ENCODE measurements at places on chromosomes 6 and 20.

- DNase-seq, result no peak
These were observed 16.8 kb upstream of the DCBLD1 start for GRCh38 chr6:117465691-117466090.

GRCh38 chr6:152503546-152503945, 133.6 kb downstream of the SYNE1 start:
- DNase-seq, result no peak

- no peak for DNase-seq
These were observed 17.4 kb downstream of the PLEKHG1 start for GRCh38 chr6:150617062-150617461.

DNA sequence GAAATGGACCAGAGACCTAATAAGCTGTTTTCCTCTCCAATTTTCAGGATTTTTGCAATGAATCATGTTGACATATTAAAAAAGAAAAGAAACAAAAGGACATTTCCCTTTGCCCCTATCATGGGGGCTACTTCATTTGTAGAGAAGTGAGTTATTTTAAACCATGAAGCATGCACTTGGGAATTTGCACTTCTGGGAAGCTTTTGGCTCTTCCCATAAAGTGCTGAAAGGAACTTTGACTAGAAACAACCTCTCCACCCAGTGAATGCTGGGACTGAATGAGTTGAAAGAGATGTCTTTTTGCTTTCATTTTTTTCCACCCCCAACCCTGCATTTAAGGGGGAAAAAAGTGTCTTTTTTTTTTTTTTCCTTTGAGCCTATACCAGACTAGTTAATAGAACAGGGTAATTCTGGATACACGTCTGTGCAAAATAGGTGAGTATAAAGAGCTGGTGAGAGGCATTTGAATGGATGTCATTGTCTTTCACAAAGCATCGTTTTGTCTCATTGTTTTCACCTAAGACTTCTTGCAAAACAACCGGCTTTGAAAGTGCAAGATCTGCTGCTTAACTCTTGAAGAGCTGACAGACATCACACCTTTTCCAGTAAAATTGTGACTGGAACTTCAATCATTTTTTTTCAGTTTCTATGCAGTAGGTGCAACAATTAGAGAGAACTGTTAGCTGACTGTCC, 138.7 kb upstream of the BACH2 start:
- DNase-seq, result no peak

DNA sequence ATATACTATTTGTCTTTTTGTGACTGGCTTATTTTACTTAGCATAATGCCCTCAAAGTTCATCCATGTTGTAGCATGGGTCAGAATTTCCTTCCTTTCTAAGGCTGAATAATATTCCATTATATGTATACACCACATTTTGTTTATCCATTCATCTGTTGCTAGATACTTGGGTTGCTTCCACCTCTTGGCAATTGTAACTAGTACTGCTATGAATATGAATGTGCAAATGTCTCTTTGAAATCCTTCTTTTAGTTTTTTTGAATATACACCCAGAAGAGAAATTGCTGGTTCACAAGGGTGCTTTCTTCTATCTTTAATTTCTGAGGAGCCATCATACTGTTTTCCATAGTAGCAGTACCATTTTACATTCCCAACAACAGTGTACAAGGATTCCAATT, 21.3 kb upstream of the MAP7 start:
- DNase-seq, result no peak
